ENCODE measurements at places on chromosomes 6 and 20.

GRCh38 chr6:106517706-106518105 is 111.6 kb downstream of the RTN4IP1 start:
- no peaks in the 10 kb centered on the region for H3K36me3 ChIP-seq
- no peak for DNase-seq
- H3K27me3 ChIP-seq: no peaks in the 10 kb centered on the region
- no peak overlapping the region for H3K27ac ChIP-seq
- peaks cover 32% of the 10 kb centered on the region for H3K4me1 ChIP-seq

- no peaks in the 10 kb centered on the region for H3K36me3 ChIP-seq
- no peaks in the 10 kb centered on the region for H3K27me3 ChIP-seq
- H3K4me3 ChIP-seq: no peak overlapping the region
- no peaks in the 10 kb centered on the region for H3K4me1 ChIP-seq
- no peak overlapping the region for H3K27ac ChIP-seq
Measured at GRCh38 chr6:40439026-40439800, 148.0 kb downstream of the LRFN2 start.

DNA sequence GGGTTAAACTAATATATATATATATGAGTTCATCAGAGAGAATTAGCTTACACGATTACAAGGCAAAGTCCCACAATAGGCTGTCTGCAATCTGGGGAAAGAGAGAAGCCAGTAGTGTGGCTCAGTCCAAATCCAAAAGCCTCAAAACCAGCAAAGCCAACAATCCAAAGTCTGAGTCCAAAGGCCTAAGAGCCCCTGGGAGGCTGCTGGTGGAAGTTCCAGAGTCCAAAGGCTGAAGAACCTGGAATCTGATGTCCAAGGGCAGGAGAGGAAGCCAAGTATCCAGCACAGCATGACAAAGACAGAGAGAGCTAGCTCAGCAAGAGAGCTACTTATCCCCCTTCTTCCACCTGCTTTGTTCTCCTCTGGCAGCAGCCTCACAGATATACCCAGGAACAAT is 274.7 kb upstream of the ID4 start:
- no peak overlapping the region for H3K27ac ChIP-seq
- no peaks in the 10 kb centered on the region for H3K4me1 ChIP-seq
- DNase-seq: no peak
- no peak overlapping the region for H3K4me3 ChIP-seq
- H3K27me3 ChIP-seq: no peaks in the 10 kb centered on the region

DNA sequence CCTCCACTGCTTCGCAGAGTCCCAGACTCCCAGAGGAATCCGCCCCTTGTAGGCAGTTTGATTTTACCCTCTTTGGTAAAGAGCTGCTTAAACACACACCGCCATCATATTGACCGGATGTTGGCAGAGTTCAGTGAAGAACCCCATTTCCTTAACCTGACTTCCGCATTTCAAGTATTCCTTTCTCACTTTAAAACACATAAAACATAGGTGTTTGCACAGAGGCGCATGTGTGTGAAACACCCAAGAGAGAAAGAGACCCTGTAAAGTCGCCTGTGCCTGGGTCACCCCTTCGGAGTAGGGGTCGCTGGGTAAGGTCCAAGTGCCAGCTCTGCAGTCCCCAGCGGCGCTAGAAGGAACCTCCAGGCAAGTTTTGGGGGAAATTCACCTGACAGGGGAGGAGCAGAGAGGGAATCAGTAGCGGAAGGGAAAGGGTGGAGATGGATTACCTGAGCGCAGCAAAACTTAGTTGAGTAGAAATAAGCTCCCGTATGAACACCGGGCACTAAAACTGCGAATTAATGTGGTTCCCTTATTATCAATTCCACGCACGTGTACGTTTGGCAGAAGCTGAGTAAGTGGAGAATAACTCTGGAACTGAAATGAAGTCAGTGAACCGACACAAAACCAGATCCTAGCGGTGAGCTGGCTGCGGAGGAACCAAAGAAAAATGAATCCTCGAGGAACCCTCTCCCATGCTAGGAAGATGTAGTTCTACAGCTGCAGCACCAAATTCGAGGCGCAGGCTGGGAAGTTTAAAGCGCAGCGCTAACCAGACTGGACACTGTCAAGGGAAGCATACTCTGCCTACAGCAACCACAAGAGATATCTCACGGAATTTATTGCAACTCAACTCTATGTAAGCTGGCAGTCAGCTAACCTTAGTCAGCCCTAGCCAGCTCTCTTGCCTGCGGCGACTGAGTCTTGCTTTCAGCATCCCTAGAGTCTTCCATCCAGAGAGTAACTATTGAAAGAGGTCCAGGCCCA is 3.5 kb upstream of the HTR1B start:
- peak; percentile 48 for DNase-seq
- peaks cover 46% of the 10 kb centered on the region for H3K27me3 ChIP-seq
- H3K4me1 ChIP-seq: no peaks in the 10 kb centered on the region
- H3K36me3 ChIP-seq: no peaks in the 10 kb centered on the region

DNA sequence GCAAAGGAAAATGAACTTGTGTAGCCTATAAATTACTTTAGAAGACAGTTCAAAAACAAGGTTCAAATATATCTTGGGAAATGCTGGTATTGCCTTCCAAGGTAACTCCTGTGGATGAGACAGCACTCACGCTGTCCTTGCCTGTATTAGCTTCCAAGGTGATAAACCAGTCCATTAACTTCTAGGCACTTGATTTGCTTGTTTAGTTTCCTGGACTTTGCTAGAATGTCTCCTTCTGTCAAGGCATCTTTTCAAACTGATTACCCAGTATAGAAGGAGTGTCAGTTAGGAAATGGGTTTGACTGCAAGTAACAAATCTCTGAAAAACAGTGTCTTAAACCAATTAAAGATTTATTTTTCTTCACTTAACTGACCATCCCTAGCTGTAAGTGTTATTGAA is 103.4 kb upstream of the SLC22A23 start:
- no peak overlapping the region for H3K4me3 ChIP-seq
- no peak for DNase-seq
- H3K4me1 ChIP-seq: no peaks in the 10 kb centered on the region
- H3K36me3 ChIP-seq: no peaks in the 10 kb centered on the region
- H3K27me3 ChIP-seq: no peaks in the 10 kb centered on the region

- no peaks in the 10 kb centered on the region for H3K36me3 ChIP-seq
- H3K4me1 ChIP-seq: peaks cover 49% of the 10 kb centered on the region
- no peaks in the 10 kb centered on the region for H3K27me3 ChIP-seq
- H3K4me3 ChIP-seq: peak overlapping the region; percentile 35
- peak; percentile 98 for DNase-seq
Measured at GRCh38 chr6:132131758-132132157, 180.6 kb upstream of the CCN2 start.

DNA sequence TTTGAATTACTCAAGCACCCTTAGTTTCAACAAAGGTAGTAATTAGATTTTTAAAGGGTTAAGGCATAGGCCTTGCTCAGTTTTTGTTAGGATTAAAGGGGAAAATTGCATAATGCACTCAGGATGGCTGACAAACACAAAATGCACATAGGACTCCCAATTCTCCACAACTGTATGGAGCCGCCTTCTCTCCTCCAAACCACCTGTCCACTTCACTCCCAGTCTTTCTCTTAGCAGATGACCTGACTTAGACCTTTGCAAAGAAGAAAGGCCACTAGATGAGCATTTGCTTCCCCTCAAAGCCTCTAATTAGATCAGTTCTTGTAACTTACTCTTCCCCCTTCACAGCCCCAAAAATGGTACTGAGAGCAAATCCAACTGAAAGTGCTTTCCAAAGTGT is 20.1 kb downstream of the NSFL1C start:
- no peaks in the 10 kb centered on the region for H3K4me1 ChIP-seq
- no peak overlapping the region for H3K4me3 ChIP-seq

GRCh38 chr6:15627821-15628220 is 35.0 kb downstream of the DTNBP1 start:
- DNase-seq: no peak
- H3K27ac ChIP-seq: no peak overlapping the region
- H3K27me3 ChIP-seq: no peaks in the 10 kb centered on the region
- peaks cover 27% of the 10 kb centered on the region for H3K4me1 ChIP-seq
- no peaks in the 10 kb centered on the region for H3K36me3 ChIP-seq

DNA sequence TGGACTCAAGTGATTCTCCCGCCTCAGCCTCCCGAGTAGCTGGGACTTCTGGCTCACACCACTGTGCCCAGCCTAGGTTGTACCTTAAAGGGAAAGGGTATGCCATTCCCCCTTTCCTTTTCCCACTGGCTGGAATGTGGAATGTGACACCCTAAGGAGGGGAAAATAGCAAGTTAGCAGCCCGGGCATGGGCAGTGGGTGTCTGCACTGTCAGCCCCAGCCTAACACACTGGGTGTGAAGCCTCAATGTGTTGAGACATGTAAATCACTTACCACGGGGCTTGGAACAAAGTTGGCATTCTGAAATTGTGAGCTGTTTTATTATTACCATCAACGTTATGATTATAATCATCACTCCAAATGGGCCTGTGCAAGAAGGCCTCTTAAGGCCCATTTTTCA is 80.8 kb upstream of the PTPN1 start:
- no peak overlapping the region for H3K27ac ChIP-seq
- peaks cover 13% of the 10 kb centered on the region for H3K4me1 ChIP-seq

- no peaks in the 10 kb centered on the region for H3K36me3 ChIP-seq
- no peak for DNase-seq
- H3K4me3 ChIP-seq: no peak overlapping the region
- H3K27me3 ChIP-seq: no peaks in the 10 kb centered on the region
- no peak overlapping the region for H3K27ac ChIP-seq
Measured at GRCh38 chr6:111952274-111952673, 79.0 kb upstream of the FYN start.

GRCh38 chr20:41540459-41540858 is 77.7 kb downstream of the CHD6 start:
- no peak overlapping the region for H3K27ac ChIP-seq
- H3K4me1 ChIP-seq: peaks cover 10% of the 10 kb centered on the region
- H3K36me3 ChIP-seq: peaks cover 7% of the 10 kb centered on the region
- H3K4me3 ChIP-seq: no peak overlapping the region
- H3K27me3 ChIP-seq: no peaks in the 10 kb centered on the region

GRCh38 chr20:48421547-48421946 is 406.3 kb downstream of the PREX1 start:
- no peaks in the 10 kb centered on the region for H3K27me3 ChIP-seq
- no peaks in the 10 kb centered on the region for H3K36me3 ChIP-seq
- H3K4me1 ChIP-seq: no peaks in the 10 kb centered on the region
- no peak overlapping the region for H3K4me3 ChIP-seq
- DNase-seq: no peak
- H3K27ac ChIP-seq: no peak overlapping the region

GRCh38 chr20:60139663-60140446 is 181.6 kb downstream of the CDH26 start:
- no peak for DNase-seq
- H3K4me3 ChIP-seq: no peak overlapping the region
- no peaks in the 10 kb centered on the region for H3K4me1 ChIP-seq
- H3K36me3 ChIP-seq: no peaks in the 10 kb centered on the region
- H3K27ac ChIP-seq: no peak overlapping the region
- no peaks in the 10 kb centered on the region for H3K27me3 ChIP-seq

GRCh38 chr20:51077686-51078060 is 54.8 kb upstream of the KCNG1 start:
- H3K27me3 ChIP-seq: peaks cover 70% of the 10 kb centered on the region
- no peak for DNase-seq
- no peaks in the 10 kb centered on the region for H3K4me1 ChIP-seq
- H3K36me3 ChIP-seq: no peaks in the 10 kb centered on the region
- no peak overlapping the region for H3K27ac ChIP-seq
- H3K4me3 ChIP-seq: no peak overlapping the region

GRCh38 chr6:84242265-84242664 is 14.8 kb upstream of the CEP162 start:
- H3K4me1 ChIP-seq: no peaks in the 10 kb centered on the region
- DNase-seq: no peak
- no peak overlapping the region for H3K27ac ChIP-seq
- no peak overlapping the region for H3K4me3 ChIP-seq

DNA sequence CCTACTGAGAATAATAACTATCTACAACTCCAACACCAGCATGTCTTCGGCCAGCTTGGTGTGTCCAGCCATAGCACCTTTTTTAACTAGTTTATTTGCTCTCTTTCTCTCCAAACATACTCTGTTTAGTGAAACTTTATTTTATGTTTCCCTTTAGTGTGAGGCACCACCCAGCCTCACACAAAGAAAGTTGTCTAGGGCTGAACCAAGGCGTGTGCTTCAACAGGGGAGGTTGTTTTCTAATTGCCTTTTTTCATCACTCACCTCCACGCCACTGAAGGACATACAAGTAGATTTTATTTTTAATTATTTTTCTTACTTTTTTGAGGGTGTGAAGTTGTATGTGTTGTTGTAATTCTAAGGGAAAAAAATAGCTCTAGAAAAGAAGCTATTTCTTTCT is 125.6 kb upstream of the MARCKS start:
- no peaks in the 10 kb centered on the region for H3K36me3 ChIP-seq
- no peak for DNase-seq
- H3K4me3 ChIP-seq: no peak overlapping the region
- H3K27ac ChIP-seq: no peak overlapping the region

- no peaks in the 10 kb centered on the region for H3K27me3 ChIP-seq
- DNase-seq: no peak
- H3K36me3 ChIP-seq: no peaks in the 10 kb centered on the region
- H3K4me3 ChIP-seq: no peak overlapping the region
Measured at GRCh38 chr6:22294301-22294700, 2.5 kb downstream of the PRL start.

DNA sequence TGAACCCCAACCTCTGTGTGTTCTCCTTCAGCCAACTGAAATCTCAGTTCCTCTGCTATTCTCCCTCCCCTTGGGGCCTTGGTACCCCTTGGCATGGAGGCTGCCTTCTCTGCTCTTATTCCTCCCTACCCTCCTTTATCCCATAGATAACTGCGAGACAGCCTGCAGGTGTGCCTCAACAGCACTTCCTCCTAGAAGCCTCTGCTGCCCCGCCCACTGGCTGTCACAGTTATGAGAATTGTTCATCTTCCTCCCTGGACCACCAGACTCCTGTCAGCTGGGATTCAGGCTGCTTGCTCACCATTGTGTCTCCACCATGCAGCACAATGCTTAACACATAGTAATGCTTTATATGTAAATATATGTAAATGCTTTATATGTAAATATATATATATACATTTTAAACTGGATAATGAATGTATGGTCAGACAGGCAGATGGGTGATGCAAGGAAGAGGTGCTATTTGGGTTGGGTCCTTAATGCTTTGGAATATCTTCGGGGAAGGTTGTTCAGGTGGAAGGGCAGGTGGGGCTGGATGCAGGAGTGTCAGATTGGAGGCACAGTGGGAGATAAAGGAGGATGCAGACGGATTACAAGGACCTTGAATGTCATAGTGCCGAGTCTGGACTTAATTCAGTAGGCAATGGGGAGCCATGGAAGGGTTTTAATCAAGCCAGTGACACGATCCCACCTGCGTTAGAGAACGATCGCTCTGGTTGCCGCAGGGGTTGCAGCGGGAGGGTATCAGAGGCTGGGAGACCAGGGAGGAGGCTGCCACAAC is 4.9 kb downstream of the CDH22 start:
- no peaks in the 10 kb centered on the region for H3K4me1 ChIP-seq
- H3K4me3 ChIP-seq: no peak overlapping the region
- no peak overlapping the region for H3K27ac ChIP-seq
- H3K27me3 ChIP-seq: peaks cover 42% of the 10 kb centered on the region
- no peaks in the 10 kb centered on the region for H3K36me3 ChIP-seq

GRCh38 chr6:24908650-24909035 is 27.1 kb downstream of the RIPOR2 start:
- no peaks in the 10 kb centered on the region for H3K36me3 ChIP-seq
- peaks cover 13% of the 10 kb centered on the region for H3K27me3 ChIP-seq
- peak overlapping the region; percentile 9 for H3K27ac ChIP-seq
